ENCODE measurements at places on chromosomes 6 and 20.

DNA sequence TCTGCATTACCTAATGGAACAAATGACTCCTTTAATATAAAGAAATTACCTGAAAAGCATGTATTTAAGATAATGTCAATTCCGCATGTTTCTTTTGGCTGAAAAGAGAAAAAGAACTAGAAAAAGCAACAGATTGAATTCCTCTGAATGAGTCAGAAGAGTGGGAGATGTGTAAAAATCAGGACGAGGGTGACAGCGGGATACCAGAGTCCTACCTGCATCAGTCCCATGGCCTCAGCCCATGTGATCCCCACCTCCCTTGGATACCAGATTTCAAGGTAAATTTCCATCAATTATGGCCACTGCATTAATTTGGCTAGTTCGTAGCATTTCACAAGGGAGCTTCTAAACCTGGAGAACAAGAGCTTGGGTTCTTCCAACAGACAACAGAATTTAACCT lies 10.0 kb upstream of the MOXD1 start:
- no peak for DNase-seq

DNA sequence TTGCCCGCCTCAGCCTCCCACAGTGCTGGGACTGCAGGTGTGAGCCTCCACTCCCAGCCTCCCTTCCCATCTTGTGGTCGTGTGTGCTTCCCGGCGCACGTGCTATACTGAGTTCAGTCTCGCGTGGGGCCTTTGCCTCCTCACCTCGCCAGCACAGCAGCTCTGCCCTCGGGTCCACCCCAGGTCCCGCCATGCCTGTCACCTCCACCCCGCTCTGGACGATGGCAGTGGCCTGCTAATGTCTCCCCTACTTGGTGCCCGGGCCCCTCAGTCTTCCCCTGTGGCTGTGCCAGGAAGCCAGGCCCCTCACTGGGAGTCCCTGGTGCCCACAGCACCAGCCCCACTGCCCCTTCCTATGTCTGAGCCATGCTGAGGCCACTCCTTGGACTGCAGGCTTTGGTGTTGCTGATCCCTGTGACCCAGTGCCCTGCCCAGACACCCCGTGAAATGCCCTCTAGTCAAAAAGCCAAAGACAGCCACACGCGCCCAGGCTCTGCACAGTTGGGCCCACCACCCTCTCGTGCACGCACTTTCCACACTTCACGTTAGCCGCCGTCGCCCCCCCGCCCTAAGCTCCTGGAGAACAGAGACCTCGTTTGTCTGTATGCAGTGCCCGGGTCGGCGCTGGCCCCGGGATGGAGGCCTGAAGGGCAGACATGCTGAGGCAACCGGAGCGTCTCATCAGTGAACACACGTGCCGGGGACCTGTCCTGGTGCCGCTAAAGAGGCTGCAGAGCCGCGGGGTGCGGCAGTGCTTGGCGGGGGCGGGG lies 14.3 kb downstream of the HRH3 start:
- no peak for DNase-seq

DNA sequence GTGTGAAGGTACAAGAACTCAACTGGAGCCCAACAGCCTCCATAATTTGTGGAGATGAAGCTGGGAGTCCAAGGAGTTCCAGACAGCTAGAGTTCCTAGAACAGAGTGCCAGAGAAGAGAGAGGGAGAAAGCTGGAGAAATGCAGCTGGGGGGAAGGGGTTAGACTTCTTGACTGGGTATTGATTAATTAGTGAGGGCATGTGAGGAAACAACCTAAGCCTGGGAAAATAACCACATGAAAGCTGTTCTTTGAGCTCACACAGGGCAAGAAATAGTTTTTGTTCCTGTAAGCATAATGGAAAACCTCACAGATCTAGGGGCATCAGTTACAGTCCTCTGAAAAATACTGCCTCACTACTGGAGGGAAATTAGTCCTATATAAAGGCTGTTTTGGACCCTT lies 230.5 kb upstream of the FKBP1C start:
- no peak for DNase-seq

- no peak for DNase-seq
Measured at GRCh38 chr6:158911746-158912480, 88.1 kb downstream of the RSPH3 start.

DNA sequence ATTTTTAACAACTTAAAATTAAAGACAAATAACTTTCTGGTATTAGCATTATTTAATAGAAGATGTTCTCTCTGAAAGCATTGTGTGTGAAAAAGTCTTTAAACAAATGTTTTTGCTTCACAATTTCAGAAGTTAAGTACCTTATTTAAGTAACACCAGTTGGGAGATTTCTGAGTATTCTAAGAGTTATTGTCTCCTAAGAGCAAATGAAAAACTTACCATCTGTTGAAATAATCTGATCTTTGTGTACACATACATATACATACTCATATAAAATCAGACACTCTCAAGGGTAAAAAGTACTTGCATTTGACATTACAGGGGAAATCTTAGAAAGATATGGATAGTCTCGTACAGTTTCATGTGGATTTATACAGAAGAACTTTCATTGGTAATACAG lies 2.4 kb downstream of the BTBD3 start:
- DNase-seq = no peak

DNA sequence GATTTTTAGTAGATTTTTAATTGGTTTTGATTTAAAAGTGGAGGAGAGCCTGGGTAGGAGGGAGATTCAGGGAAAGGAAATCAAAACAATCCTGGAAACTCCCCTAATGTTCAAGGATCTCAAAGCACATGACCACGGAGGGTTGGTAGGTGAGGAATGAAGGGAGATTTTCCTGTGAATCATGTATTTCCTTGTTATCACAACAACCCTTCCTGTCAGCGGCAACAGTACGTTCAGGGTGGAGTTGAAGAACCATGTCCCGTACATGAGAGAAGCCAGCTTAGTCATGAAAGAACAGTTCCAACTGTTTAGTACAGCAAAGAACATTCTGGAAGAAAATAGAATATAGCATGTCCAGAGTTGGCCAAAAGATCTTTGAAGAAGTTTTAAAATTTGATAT lies 79.4 kb upstream of the SCAF8 start:
- no peak for DNase-seq

DNA sequence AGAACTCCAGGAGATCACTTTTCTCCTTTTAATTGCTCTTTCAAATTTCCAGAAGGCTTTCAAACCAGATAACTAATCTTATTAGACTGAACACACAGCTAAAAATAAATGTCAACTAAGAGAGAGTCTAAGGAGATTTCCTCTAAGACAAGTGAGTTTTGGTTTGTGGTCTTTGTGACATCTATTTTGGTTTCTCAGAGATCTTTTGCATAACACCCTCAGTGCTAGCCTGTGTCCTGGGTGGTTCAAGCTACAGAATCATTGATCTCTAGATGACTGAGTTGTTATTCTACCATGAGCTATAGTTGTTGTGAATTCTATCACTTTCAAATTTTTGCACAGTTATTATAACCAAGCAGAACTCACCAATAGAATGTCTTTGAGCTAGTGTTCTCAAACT lies 49.1 kb upstream of the PLCB4 start:
- no peak for DNase-seq

DNA sequence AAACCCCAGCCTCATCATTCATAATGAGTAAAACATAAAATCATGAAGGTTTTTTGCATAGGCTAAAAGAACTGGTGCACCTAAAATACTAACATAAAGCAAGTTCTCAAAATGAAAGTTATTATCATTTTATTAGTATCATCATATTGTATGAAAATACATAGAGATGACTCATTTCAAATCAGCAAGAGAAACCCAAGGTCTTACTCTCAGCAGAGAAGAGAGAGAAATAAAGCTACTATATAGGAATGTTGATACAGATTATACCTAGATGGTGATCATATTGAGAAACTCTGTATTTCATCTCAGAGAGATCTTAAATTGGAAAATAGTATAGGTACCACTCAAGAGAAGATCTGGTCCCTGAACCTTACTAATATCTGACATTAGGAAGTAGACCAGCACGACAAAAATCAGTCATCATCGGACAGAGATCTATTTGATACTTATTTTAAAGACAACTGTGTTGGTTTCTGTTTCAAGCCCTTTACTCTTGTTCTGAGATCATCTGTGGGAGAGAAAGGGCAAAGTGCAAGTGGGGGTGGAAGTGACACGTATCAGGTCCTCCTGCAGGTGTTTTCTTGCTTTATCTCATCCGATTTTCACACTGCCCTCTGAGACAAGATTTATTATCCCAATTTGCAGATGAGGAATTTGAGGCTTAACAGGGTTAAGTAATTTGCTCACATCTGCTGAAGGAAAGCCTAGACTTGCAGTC lies 532.3 kb downstream of the MAFB start:
- DNase-seq = no peak

DNA sequence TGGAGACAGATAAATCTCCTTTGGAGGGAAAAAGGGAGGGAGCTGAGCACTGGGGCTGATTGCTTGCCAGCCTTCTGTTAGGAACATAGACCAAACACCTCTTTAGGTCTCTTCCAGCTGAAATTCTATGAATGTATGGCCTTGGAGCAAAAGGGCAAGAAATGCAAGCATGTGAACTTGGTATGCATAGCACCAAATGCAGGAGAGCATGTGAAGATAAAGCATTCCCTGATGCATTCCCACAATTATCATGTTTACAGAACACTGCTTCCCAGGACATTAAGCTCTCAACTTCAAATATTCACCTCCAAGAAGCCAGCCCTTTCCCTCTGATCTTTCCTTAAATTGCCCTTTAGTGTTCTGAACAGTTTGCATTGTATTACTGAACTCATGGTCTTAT lies 15.6 kb downstream of the RIPOR2 start:
- DNase-seq = no peak

GRCh38 chr6:111661541-111662061 lies 55.9 kb upstream of the TRAF3IP2 start:
- DNase-seq = no peak

GRCh38 chr6:156910938-156911337 lies 133.8 kb downstream of the ARID1B start:
- no peak for DNase-seq

Data from left forelimb (tissue), 1 donor.